ENCODE measurements at places on chromosomes 6 and 20. TPM values are rescaled to one million over a fixed set of nuclear protein-coding genes. Genes with fewer than 3 reads are reported as not detected.

DEFB114 gene
- not detected for total RNA-seq

GDAP1L1 gene
- total RNA-seq: not detected

IMPG1 gene
- total RNA-seq: not detected

BIRC7 gene
- total RNA-seq: not detected

SASH1 gene
- total RNA-seq: 2.9 TPM

DNA sequence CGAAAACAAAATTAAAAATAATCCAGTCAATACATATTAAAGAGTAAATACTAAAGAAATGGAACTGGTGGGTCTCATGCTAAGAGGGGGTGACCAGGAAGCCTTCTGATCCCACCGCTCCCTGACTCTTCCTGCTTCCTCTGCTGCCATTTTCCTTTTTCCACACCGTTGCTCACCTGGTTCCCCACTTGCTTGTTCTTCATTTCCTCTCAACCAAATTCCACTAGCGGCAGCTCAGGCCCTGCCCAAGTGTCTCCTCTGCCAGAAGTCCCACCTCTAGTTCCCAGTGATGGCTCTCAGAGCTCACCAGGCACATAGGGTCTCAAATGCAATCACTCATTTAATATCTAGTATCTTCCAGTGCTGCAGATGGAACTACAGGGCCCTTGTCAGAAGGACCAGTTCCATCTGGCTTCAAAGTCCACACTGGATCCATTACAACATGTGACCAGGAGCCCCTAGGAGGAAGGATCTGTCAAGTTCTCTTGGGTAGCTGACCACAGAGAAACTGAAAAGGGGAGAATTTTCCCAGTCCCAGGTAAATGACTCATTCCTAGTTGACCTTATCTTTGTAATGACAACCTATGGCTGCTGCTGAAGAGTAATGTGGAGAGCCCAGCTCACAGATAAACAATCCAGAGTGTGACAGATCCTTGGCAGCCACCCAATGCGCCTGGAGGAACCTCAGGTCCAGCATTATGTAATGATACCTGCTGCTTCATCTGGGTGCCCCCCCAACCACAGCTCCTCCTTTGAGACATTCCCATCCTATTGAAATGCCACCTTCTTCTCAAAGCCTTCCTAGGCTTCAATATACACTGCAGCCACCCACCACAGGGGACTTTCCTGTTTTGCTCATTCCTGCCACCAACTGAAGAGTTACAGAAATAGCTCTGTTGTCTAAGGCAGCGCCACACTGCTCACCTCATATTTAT lies 38.2 kb downstream of the ELMO2 start:
- H3K4me3 ChIP-seq: peak overlapping the region; percentile 0
- peak overlapping the region; percentile 83 for H3K27ac ChIP-seq
- peak; percentile 58 for ATAC-seq
- H3K36me3 ChIP-seq: peaks cover 88% of the 10 kb centered on the region
- H3K27me3 ChIP-seq: no peaks in the 10 kb centered on the region

DNA sequence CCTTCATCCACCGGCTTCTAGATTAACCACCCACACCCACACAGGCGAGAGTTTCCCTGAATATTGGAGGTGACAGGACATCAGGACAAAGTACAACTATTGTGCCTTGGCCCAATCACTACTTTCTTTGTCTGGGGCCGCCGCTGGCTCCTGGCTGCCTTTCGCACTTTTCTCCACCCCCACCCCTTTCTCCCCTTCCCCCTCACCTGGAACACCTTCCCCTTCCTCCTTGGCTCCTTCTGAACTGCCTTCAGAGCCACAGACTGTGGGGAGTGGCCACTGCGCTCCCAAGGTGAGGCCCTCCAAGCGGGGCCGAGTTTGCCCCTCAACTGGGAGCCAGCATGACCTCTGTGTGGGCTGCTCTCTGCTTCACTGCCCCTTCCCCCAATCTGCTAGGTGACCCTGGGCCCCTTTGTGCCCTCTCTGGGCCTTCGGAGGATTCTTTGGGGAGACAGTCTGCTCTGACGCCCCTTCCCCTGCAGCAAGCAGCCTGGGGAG lies 3.0 kb upstream of the VEGFA start:
- H3K4me3 ChIP-seq: no peak overlapping the region
- H3K27me3 ChIP-seq: no peaks in the 10 kb centered on the region
- ATAC-seq: no peak
- peaks cover 16% of the 10 kb centered on the region for H3K36me3 ChIP-seq
- no peaks in the 10 kb centered on the region for H3K4me1 ChIP-seq

GRCh38 chr6:160277144-160277543 lies 18.5 kb upstream of the SLC22A2 start:
- ATAC-seq: no peak
- H3K4me1 ChIP-seq: no peaks in the 10 kb centered on the region
- peaks cover 3% of the 10 kb centered on the region for H3K27me3 ChIP-seq
- no peaks in the 10 kb centered on the region for H3K36me3 ChIP-seq
- H3K27ac ChIP-seq: no peak overlapping the region
- H3K4me3 ChIP-seq: no peak overlapping the region

- no peaks in the 10 kb centered on the region for H3K4me1 ChIP-seq
- no peak overlapping the region for H3K4me3 ChIP-seq
- H3K27me3 ChIP-seq: no peaks in the 10 kb centered on the region
- ATAC-seq: no peak
Observed at GRCh38 chr6:7048894-7049293, 58.9 kb upstream of the RREB1 start.

- H3K4me3 ChIP-seq: no peak overlapping the region
- no peaks in the 10 kb centered on the region for H3K36me3 ChIP-seq
- ATAC-seq: no peak
- no peaks in the 10 kb centered on the region for H3K4me1 ChIP-seq
Observed at GRCh38 chr6:75094614-75095200, 111.1 kb downstream of the COL12A1 start.

GRCh38 chr6:166597711-166598440 lies 11.4 kb upstream of the RAMACL start:
- no peaks in the 10 kb centered on the region for H3K27me3 ChIP-seq
- no peak for ATAC-seq
- no peak overlapping the region for H3K4me3 ChIP-seq
- no peak overlapping the region for H3K27ac ChIP-seq
- peaks cover 4% of the 10 kb centered on the region for H3K4me1 ChIP-seq
- H3K36me3 ChIP-seq: no peaks in the 10 kb centered on the region

DNA sequence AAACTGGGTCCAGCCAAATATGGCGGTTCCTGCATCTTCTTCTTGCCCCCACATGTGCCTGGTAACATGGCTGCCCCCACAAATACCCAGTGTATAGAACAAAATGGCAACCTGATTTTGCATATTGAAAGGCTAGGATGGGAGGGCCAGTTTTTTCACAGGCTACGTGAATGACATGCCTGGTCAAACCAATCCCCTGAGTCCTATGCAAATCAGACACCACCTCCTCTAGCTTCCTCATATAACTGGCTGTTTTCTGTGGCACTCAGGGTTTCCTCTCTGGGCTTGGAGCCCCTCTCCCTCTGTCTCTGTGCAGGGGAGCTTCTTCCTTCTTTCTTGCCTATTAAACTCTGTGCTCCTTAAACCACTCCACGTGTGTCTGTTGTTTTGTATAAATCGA lies 372.1 kb downstream of the KIF16B start:
- no peak overlapping the region for H3K27ac ChIP-seq
- ATAC-seq: no peak
- no peaks in the 10 kb centered on the region for H3K4me1 ChIP-seq
- no peaks in the 10 kb centered on the region for H3K36me3 ChIP-seq
- H3K27me3 ChIP-seq: no peaks in the 10 kb centered on the region

GRCh38 chr6:5333658-5334057 lies 72.3 kb downstream of the FARS2 start:
- H3K36me3 ChIP-seq: no peaks in the 10 kb centered on the region
- ATAC-seq: no peak
- H3K27me3 ChIP-seq: no peaks in the 10 kb centered on the region
- no peak overlapping the region for H3K27ac ChIP-seq
- H3K4me1 ChIP-seq: peaks cover 24% of the 10 kb centered on the region
- H3K4me3 ChIP-seq: no peak overlapping the region

DNA sequence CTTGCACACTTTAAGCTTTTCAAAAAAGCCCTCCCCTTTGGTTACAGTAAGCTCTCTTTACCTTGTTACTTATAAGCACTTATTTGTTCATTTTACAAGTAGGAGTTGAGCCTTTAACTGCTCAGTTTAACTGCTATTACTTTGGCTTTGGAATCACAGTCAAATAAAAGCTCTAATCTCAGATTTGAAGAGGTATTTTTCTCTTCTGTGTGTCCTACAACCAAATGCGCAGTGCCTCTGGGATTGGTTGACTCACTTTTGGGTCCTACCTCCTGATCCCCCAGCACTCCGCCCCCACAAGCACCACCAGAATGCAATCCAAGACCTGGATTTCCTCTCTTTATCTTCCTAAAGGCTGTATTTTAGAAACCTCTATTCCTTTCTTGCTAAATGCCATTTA lies 2.5 kb downstream of the NCOA7 start:
- no peaks in the 10 kb centered on the region for H3K27me3 ChIP-seq
- H3K27ac ChIP-seq: peak overlapping the region; percentile 93
- peaks cover 42% of the 10 kb centered on the region for H3K4me1 ChIP-seq
- H3K4me3 ChIP-seq: peak overlapping the region; percentile 92
- ATAC-seq: no peak

Measured in activated T-helper 17 cell treated with anti-CD3 and anti-CD28 coated beads, Interleukin-2, amount 50 U/mL, for 72 hours (primary cell).